Midbrain (tissue), 1 donor: ENCODE measurements at places on chromosomes 4 and X.

DNA sequence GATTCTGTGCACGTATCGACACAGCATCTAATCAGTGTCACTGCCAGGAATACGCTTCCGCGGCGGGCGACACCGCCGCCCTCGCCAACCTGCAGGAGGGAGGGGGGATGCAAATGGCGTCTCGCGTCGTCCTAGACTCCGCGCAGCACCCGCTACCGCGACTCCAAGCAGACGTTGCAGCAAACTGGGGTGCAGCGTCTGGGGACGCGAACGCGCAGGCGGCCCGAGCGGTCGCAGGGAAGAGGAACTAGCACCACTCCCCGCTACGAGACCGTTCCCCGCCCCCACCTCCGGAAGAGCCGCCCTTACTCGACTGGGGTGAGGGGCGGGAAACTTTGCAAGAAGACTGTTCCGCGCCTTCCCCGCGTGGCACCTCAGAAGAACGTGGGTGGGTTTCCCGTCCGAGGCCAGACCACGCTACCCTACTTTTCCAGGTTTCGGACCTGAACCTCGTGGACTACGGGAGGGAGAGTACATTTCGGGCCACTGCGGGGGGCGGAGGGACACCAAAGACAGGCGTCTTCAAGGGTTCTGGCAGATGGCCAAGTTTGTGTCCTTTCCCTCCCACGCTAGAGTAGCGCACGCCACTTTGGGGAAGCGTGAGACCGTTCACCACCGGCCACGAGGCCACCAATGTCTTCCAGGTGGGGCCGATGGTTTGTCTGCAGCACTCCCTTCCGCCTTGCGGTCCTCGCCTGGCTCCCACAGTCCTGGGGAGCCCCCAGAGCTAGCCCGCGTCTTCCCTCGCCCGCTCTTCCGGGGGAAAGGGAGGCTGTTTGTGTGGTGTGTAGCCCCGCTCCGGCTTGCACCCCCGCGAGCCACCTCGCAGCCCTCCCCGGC lies 78.0 kb upstream of the BCOR start:
- peak; percentile 34 for DNase-seq

DNA sequence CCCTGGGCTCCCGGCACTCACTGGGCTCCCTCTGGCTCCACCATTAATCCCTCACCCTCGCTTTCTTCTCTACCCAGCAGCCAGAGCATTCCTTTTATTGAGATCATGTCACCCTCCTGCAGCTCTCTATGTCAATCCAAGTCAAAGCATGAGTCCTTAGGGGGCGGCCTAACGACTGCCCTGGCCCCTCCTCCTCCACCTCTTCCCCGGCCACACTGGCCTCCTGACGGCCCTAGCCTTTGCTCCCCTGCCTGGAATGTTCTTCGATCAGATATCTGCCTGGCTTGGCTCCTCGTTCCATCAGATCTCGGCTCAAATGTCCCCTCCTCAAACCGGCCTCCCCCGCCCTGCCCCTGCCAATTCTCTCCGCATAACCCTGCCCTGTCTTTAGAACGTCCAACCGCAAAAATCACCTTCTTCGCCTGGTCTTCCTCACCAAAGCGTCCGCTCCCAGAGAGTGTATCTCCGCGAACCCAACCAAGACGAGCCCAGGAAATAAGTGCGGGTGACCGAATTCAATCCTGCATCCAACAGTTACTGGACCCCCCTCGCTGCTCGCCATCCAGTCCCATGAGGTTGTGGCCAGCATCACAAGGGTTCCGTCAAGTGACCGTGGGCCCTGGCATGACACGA lies 722 bp upstream of the PNCK start:
- no peak for DNase-seq

DNA sequence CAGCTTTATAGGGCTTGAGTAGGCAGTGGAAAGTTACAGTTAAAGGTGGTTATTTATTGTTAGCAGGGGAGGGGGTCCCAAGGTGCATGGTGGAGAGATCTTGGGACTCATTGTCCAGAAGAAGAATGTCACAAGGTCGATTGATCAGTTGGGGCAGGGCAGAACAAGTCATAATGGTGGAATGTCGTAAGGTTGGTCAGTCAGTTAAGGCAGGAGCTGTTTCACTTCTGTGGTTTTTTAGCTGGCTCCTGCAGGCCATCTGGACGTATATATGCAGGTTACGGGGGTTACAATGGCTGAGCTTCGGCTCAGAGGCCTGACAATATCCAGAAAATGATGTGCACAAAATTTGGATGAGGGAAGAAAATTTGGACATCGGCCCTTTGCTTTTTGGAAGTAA lies 7.1 kb downstream of the OFD1 start:
- no peak for DNase-seq

- DNase-seq: no peak
Observed at GRCh38 chr4:59068722-59069418, 1958.7 kb upstream of the IGFBP7 start.

DNA sequence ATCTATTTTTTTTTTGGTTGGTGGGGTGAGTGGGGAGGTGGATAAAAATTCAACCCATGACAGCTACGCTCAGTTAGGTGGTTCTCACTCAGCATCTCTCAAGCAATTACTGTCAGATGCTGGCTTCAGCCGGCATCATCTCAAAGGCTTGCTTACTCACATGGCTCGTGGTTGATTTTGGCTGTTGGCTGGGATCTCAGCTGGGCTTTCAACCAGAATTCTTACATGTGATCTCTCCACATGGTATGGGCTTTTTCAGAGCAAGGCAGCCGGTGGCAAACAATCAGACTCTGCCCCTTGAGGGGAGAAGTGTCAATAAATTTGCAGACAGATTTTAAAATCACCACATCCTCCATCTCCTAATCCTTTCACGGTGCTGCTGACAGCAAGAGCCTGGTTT lies 47.2 kb downstream of the SLC34A2 start:
- peak; percentile 14 for DNase-seq

DNA sequence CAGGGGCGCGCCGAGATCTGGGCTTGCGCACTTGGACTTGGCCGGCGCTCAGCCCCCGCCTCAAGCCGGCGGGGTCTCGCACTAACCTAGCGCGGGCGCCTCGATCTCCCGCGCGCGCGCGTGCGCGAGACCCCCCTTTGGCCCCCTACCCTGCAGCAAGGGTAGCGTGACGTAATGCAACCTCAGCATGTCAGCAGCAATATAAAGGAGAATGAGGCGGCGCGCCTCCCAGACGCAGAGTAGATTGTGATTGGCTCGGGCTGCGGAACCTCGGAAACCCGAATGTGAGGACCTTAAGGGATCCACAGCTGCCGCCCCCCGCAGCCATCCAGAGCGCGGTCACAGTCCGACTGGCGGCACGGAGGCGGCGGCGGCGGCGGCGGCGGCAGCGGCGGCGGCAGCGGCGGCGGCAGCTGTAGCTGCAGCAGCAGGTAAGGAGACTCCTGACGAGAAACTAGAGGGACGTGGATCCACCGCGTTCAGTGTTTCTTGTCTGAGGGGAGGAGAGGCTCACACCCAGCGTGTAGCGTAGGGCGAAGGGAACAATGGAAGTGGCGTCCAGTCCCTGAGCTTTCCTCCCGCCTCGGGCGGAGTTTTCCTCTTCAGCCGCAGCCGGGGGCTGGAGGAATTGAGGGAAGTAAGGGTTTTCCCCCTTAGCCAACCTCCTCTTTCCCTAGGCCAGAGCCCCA lies at the start of the genes SATL1 and ZNF711:
SATL1 (minus strand) TSS at position 19 of the 689 bp plus-strand sequence. CDS start 134,811 bp downstream, outside the sequence.
ZNF711 (plus strand) TSS at position 231 of the 689 bp plus-strand sequence. CDS start 3,582 bp downstream, outside the sequence.
- DNase-seq: peak; percentile 27

- no peak for DNase-seq
Observed at GRCh38 chrX:21559417-21559816, 98.7 kb downstream of the KLHL34 start.

DNA sequence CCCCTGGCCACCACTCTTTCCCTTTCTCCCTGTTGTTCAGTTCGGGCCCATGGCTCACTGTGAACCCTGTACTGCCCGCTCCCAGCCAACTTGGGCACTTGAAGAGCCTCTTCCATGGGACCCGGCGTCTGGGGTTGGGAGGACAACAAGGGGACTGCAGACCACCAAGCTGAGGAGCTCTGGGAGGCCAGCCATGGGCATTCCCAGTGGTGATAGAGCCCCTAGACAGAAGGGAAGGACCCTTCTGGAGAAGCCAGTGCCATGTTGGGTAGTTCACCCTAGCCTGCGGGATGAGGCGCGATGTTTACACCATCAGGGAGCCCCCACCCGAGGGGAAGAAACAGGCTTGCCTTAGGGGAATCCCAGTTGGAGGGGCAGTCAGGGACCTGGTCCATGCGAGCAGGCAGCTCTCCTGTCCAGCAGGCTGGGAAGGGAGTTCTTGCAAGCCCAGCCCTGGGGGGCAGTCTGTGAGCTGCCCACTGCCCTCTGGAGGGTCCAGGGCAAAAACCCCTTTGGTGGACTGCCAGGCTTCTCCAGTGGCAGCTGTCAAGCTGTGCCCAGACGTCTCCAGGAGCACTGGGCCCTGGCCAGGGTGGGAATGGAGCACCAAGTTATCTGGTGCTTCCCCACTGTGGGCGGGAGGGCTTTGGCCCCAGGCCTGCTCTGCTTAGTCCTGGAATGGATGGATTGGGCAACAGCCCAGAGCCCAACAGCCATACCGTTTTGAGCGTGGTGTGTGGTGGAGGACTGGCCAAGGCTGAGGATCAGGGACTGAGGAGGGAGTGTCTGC lies 23.7 kb upstream of the UBA1 start:
- no peak for DNase-seq

DNA sequence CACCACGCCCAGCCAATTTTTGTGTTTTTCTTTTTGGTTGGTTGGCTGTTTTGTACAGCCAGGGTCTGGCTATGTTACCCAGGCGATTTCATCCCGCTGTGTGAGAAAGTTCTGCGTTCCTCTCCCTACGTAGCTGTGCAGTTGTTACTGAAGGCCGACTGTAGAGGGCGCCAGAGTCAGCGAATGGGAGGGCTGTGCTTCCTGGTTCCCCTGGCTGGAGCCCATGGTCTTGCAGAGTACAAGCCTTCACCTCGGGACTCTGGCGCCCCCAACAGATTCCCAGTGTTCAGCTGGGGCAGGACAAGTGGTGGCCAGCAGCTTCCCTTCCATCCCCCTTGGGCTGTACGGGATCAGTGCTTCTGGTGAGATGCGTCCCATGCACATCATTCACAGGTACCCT lies 5.6 kb upstream of the CT45A1 start:
- DNase-seq: no peak

- DNase-seq: no peak
Observed at GRCh38 chr4:108567831-108568230, 52.5 kb upstream of the RPL34 start.

DNA sequence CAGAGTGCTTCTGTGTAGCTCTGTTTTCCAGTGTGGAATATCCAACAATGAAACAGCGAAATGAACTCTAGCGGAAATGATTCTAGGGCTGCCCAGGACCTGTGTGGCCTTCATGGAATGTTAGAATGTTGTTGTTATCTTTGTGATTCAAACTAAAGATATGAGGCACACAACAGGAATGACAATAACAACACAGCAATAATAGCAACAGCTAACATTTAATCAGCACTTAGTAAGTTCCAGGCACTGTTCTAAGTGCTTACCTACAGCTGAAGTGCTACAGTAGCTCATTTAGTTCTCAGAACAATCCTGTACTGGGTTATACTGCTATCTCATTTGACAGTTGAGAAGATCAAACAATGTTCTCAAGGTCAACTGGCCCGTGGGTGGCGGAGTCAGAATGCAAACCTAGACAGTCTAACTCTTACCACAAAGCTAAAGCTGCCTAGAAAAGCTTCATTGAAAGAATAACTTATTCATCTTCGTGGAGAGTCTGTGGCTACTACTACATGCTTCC lies 63.7 kb downstream of the MAML3 start:
- DNase-seq: no peak

DNA sequence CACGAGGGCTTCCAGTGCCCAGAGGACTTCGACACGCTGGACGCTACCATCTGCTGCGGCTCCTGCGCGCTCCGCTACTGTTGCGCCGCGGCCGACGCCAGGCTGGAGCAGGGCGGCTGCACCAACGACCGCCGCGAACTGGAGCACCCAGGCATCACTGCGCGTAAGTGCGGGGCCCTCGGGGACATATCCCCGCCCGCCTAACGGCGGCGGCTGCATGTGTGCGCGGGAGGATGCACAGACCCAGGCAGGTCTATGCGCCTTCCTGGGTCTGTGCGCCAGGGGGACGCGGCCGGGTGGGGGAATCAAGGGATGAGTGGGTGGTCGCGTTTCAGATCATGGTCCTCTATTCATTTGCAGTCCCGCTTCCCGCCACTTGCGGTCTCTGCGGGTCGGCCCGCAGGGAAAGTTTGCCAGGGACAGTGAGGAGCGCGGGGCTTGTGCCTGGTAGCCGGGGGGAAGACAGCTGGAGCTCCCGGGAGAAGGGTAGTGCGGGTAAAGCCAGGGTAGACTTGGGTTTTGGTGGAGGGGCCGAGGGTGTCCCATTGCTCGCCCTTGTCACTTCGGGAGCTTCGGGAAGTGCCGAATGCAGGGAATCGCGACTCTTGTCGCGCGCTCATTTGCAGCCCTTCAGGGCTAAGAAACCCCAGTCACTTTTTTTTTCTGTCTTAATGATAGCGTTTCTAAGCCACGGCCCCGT lies 1.0 kb downstream of the SHISA3 start:
- DNase-seq: no peak

GRCh38 chr4:124722071-124722470 lies 9.5 kb upstream of the ANKRD50 start:
- DNase-seq: no peak

DNA sequence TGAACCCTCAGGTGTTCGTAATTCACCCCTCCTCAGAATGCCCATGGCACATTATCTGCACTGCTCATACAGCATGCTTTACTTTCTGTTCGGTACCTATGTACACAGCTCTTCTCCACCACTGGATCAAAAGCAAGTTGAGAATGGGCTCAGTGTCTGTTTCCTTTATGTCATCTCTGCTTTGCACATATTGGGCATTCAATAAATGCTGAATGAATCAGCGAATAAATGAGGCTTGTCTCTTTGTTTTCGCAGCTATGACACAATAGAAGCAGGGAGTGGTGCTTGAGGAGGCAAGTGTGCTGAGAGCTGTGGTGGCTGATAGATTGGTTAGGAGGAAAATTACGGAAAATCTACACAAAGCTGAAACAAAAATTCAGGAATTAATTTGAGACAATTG lies 109.1 kb upstream of the VMA21 start:
- no peak for DNase-seq

GRCh38 chr4:2859514-2859913 lies 15.9 kb downstream of the ADD1 start:
- no peak for DNase-seq

- no peak for DNase-seq
Observed at GRCh38 chrX:120824021-120824420, 51.6 kb downstream of the CT47B1 start.

GRCh38 chr4:13539619-13540445 lies 4.5 kb downstream of the NKX3-2 start:
- no peak for DNase-seq

DNA sequence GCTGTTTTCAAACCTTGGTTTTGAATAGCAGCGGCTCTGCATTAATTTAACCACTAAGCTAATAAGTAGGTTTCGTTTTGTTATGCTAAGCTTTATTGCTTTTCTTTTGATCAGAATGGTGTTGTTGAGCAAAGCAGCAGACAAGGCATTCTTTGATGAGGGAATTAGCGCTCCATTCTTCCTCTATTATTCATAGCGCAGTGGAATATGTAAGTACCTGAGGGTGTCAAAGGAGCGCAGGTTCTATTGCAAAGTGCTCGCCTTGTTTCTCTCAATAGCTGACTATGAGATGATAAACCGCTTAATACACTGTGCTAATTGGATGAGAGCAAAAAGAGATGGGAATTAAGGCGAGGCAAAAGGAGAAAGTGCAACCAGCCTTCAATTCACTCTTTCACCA lies 16.3 kb downstream of the ARX start:
- no peak for DNase-seq
